ENCODE measurements at places on chromosomes 4 and X.

- peak; percentile 95 for DNase-seq
These were observed at the start of gene TBC1D14 for GRCh38 chr4:6909113-6909969. Gene TBC1D14, plus strand, starts transcription at chr4:6909826. Its CDS starts 13,564 bp downstream, at chr4:6923390.

- no peak for DNase-seq
These were observed 94.0 kb upstream of the RBPJ start for GRCh38 chr4:26226629-26227376.

DNA sequence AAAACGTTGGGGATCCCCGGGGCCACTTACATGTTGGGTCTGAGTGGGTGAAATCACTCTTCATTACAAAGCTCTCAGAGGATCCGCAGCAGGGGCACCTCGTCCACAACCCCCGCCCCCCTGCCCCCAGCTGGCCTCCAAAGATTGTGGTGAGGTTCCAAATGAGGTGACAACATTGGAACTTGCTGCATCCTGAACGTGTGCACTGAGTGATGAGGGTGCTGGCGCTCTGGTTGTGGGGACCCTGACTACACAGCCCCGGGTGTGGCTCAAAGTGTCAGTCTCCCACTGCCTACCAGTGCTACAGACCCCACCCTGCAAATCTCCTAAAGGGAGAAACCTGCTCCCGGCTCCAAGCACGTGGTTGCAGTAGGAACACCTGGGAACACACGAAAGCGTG is 111.9 kb downstream of the PHKA2 start:
- DNase-seq, result no peak

DNA sequence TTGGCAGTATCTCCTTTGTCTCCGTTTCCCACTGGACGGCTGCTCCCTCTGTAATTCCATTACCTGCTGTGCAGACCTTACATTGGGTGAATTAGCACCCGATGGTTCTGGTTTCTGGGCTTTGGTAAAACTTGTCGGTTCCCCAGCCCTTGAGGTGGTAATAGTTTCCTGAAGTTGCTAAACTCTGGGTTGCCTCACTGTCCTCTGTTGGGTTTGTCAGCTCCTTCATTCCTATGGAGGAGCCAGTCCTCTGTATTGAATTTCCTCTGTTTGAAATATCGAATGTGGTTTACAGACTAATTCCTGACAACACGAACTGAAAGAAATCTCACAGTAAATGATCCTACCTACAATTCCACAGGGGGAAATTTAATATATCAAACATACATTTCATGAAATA is 591.3 kb upstream of the FTHL17 start:
- no peak for DNase-seq

DNA sequence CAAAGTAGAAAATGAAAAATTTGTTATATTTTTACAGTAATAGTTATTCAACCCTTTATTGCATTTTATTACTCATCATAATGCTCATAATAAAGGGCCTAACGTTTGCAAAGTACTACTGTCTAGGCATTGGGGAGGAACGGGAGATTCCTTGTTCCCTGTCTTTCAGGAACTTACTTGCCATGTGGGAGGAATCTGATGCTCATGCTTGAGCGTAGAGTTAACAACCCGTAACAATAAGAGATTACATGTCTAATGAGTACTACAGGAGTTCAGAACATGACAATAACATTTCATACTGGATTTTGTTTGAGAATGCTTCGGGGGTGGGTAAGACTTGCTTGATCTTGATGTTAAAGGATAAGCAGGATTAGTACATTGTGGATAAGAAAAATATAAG is 2.9 kb downstream of the CCSER1 start:
- no peak for DNase-seq

- DNase-seq, result no peak
These were observed 165.9 kb downstream of the IL15 start for GRCh38 chr4:141802333-141802732.

- peak; percentile 1 for DNase-seq
These were observed 19.1 kb upstream of the ZXDA start for GRCh38 chrX:57929373-57929772.

GRCh38 chr4:30721185-30722091 is 1.3 kb downstream of the PCDH7 start:
- DNase-seq, result no peak

- DNase-seq, result peak; percentile 56
These were observed 347.8 kb upstream of the PITX2 start for GRCh38 chr4:110970642-110971041.

GRCh38 chrX:86946569-86946968 is 571.0 kb upstream of the KLHL4 start:
- DNase-seq, result no peak

- no peak for DNase-seq
These were observed 8.6 kb downstream of the HMX1 start for GRCh38 chr4:8862800-8863685.

DNA sequence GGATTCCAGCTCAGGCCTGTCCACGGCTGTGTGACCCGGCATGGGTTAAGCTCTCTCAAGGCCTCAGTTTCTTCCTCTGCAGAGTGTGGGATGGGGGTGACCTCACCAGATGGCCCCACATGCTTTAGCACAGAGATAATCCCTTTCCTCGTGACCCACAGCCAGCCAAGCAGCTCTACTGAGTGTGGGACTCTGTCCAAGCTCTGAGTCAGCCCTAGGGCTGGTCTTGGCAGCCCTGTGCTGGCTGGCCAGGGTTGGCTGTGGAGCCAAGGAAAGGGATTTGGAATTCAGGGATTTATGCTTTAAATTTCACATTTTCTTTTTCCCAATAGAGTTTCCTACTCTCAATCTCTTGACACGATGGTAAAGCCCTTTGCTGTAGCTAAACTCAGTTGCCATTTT is 19.7 kb upstream of the SPON2 start:
- no peak for DNase-seq

GRCh38 chrX:9644335-9644734 is 121.3 kb downstream of the GPR143 start:
- DNase-seq, result no peak

DNA sequence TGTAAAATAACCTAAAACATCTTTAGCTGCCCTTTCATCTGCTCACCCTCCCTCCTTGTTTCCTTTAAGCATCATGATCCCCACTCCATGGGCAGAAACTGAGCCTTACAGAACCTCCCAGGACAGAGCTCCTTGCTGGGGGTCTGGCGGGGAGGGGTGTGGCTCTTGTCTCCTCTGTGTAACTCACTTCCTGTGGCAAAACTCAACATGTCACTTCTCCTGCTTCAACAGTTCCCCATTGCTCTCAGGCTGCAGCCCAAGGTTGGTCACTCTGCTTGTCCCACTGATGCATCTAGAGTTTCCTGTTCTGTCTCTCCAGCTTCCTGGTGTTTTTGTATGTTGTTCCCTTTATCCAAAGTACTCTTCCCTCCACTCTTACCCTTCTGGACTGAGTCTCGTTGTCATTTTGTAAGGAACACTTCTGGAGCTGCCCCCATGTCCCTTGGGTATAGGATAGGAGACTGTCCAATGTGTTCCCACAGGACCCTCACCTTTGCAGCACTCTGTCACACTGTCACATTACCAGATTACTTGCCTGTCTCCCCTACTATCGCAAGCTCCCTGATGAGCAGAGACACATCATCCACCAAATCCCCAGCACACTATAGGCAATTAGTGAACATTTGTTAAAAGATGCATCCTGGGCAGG is 19.6 kb downstream of the TMEM31 start:
- DNase-seq, result no peak

GRCh38 chr4:21802406-21802805 is 146.2 kb downstream of the KCNIP4 start:
- no peak for DNase-seq

GRCh38 chr4:184896868-184897715 is 71.3 kb upstream of the ACSL1 start:
- no peak for DNase-seq

- DNase-seq, result no peak
These were observed 81.4 kb downstream of the FBXW7 start for GRCh38 chr4:152454398-152455011.

GRCh38 chr4:48653217-48654014 is 126.7 kb downstream of the FRYL start:
- DNase-seq, result no peak

DNA sequence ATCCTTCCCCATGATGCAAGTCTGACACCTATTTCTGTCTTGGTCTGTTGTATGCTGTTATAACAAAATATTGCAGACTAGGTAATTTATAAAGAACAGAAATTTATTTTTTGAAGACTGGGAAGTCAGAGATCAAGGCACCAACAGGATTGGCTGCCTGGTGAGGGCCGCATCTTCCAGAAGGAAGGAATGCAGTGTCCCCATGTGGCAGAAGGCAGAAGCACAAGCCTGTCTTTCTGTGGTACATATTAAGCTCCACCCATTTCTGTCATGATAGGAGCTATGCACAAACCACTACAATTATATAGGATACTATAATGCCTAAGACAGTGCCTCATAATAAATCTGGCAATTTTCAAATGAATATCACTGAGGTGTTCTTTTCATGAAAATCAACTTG is 502.3 kb upstream of the DIAPH2 start:
- DNase-seq, result no peak

DNA sequence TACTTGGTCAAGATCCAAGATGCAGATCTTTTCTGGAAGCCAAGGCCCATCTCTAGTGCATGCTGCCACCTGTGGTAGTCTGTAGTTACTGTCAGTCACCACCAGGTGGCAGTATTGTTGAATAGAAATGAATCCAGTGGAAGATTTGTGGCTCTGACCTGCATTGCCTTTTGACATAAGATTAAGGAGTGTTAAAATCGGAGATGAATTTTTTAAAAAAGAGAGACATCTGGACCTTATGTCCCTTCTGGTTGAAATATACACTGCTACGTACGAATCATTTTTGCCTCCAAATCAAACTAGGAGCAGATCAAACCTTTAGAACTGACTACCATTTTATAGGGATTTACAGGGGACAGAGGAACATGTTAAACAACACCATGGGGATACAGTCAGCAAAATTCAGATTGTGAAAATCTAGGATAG is 46.9 kb upstream of the RHOH start:
- DNase-seq, result peak; percentile 81

DNA sequence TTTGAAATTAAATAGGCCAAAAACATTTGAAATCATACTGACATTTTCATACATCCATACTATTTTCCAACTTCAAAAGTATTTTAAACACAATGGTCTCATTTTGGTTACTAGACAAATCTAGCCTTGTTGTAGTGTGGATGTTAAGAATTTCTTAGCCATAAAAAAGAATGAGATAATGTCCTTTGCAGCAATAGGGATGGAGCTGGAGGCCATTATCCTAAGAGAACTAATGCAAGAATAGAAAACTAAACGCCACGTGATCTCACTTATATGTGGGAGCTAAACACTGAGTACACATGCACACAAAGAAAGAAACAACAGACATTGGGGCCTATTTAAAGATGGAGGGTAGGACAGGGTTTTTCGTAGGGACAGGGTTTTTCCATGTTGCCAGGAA is 153.8 kb downstream of the CCSER1 start:
- no peak for DNase-seq

GRCh38 chrX:10240918-10241317 is 84.1 kb downstream of the CLCN4 start:
- no peak for DNase-seq

- no peak for DNase-seq
These were observed 532.8 kb downstream of the IL15 start for GRCh38 chr4:142169216-142169615.

DNA sequence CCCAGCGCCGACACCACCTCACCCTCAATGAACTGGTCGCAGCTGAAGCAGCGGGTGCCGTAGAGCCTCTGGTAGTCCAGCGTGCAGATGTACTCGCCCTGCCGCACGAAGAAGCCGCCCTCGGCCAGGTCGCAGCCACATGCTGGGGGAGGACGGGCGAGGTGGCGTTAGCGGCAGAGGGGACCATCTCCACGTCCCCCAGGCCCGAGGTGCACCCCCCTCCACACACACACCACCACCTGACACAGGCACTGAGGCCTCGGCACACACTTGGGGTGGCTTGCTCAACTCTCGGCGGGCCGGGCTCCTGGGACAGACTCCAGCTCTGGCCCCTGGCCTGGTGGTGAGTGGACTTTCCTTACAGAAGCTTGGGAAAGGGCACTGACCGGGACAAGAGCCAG is 61.5 kb downstream of the ABLIM2 start:
- DNase-seq, result no peak

GRCh38 chr4:42348247-42348646 is 49.0 kb upstream of the SHISA3 start:
- peak; percentile 7 for DNase-seq

DNA sequence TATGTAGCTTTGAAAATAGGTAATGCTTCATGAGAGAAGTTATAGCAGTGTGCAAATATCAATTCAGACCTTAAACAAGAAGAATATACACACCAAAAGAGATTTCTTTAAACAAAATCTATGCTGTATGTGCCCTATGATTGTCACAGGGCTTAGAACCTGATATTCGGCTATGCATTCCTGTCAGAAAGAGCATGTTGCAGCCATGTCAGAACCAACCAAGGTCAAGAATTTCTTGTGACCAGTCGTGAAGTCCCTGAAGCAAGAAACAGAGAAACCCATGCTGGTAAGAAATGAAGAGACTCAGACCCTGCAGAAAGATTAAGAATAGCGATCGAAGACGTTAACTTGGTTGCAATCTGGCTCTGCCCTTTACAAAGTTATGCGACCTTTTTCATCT is 210.3 kb upstream of the SPIN4 start:
- no peak for DNase-seq

DNA sequence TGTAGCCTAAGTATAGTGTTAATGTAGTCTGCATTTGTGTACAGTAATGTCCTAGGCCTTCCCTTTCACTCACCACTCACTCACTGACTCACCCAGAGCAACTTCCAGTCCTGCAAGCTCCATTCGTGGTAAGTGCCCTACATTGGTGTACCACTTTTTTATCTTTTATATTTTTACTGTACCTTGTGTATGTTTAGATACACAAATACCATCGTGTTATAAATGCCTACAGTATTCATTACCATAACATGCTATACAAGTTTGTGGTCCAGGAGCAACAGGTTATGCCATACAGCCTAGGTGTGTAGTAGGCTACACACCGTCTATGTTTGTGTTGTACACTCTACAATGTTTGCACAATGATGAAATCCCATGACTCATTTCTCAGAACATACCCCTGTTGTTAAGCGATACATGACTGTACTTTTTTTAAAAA is 15.4 kb downstream of the TSPAN5 start:
- no peak for DNase-seq

DNA sequence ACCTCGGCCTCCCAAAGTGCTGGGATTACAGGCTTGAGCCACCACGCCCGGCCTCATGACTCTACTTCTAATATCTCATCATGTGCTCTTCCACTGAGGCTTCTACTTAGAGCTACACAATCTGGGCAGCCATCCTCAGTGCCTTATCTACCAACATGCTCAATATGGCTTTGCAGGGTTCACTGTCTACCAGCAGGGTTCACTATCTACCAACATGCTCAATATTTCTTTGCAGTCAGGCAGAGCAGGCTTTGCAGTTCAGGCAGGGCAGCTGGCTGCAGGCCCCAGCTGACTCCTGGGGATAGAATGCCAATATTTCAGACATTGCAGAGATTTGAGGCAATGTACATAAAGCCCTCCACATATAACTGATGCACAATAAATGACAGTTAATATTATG is 47.5 kb downstream of the PKD2 start:
- DNase-seq, result no peak

DNA sequence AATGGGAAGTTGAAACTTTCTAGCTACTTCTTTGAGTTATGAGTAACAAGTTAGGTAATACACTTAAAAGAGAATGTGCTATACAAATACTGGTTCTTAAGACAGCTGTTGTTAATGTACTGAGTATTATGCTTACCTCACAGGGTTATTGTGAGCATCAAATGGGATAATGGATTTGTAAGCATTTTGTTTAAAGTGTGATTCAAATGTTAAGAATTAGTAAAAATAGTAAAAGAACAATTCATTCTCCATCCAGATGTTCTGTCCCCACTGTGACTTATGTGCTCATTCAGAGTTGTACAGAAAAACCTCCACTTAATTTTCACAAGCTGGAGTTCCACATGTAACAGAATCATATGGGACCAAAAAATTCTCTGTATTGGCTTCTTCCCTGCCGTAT is 63.6 kb downstream of the AR start:
- no peak for DNase-seq
